ENCODE measurements at places on chromosomes 5 and 9.

DNA sequence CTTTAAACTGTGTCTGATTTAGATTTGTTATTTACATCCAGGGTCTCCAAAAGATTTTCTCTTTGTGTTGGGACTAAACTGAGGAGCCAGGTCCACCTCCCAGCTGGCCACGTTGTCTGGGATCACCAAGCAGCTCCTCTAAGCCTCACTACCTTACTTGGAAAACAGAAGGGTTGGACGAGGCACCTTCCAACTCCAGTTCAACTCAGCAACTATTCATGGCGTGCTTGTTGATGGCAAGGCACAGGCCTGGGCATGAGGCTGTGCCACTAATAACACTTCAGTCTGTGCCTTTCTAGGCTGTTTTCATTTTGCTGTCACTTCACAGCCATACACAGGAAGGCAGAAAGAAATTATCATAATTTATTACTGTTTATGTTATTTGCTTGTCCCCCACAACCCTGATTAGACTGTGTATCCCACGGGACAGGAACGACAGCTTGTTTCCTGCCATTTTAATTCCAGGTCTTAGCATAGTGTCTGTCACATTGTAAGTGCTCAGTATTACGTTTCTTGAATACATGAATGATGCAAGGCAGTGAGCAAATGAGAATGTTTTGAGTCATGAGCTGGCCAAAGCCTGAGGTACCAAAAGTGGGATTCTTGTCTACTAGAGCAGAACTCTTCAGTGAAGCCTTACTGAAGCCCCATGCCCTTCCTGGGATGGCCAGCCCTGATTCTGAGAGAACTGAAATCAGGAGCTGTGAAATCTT lies 125.8 kb downstream of the GALNT10 start:
- no peak for DNase-seq

- DNase-seq: no peak
These were observed 215.2 kb upstream of the SNX2 start for GRCh38 chr5:122559676-122560075.

- DNase-seq: no peak
These were observed 145.0 kb downstream of the ADCY2 start for GRCh38 chr5:7540736-7541485.

GRCh38 chr5:10860196-10860543 lies 99.1 kb upstream of the DAP start:
- no peak for DNase-seq

DNA sequence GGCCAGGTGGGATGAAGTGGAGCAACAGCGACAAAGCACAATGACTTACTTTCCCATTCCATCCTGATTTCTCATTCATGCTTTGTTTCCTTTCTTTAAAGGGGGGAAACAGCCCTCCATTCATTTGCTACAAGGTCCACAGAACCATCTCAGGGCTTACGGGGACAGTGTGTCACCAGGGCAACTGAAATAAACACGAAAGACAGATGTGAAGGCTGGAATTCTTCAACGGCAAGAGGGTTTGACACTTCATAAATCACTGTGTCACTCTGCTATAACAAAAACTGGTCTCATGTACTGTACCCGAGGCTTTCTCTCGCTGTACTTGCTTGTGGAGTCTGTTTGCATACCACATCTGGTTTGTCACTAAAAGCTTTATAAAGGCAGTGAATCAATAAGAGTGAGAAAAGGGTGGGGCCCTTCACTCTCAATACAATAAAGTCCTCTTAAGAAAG lies 150.8 kb downstream of the EFNA5 start:
- DNase-seq: no peak

GRCh38 chr9:123401879-123402513 lies 46.0 kb downstream of the CRB2 start:
- no peak for DNase-seq

All from liver (tissue), 10 donors.